ENCODE measurements at places on chromosomes 6 and 20.

GRCh38 chr20:53480913-53481312 lies 112.7 kb downstream of the ZNF217 start:
- no peak for DNase-seq

DNA sequence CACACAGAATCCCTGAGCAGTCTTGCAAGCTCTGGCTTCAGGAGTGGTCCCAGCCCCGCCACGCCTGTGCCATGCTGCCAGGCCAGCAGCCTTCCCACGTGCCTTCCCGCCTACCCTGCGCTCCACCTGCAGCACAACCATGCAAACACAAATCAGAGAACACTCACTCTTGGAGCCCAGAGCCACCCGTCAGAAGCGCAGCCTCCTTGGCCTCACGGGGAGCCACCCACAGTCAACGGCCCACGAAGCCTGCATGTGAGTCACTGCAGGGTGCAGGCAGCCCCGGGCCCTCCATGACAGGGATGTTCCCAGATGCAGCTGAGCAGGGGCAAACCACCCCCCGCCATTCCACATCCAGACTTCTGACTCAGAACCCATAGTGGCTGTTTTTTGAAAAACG lies 217.0 kb downstream of the DLL1 start:
- DNase-seq, result no peak

DNA sequence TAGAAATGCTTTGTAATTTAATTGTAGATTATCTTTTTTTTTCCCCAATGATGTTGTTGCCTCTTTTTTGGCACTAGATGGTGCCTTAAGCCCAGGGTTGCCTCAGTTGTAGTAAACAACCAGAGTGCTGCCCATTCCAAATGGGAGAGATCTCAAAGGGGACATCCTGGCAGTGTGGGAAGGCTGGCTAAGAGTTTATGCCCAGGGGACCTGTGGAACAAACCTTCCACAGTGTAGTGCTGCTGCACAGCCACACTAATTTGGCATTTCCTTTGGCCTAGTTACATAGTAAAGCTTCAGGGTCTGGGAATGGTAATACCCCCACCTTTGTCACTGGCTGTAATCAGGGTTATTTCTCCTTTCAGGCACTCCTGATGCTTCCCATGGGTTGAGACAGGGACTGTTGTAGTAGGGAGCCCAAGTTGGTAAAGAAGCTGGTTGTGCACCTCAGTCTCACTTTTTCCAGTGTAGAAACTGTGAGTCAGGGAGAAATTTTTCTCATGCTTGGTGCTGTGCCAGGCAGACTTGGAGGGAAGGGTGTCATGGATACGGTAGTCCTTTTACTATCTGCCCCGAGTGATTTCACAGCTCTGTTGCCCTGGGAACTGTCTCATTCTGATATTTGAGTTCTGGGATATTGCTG lies 177.8 kb upstream of the ECI2 start:
- DNase-seq, result no peak

- DNase-seq, result no peak
Observed at GRCh38 chr20:26218301-26218700, 521.6 kb upstream of the ZNF337 start.

- DNase-seq, result no peak
Observed at GRCh38 chr6:680251-680650, 12.7 kb downstream of the EXOC2 start.

- no peak for DNase-seq
Observed at GRCh38 chr6:19444481-19444880, 392.7 kb upstream of the ID4 start.

DNA sequence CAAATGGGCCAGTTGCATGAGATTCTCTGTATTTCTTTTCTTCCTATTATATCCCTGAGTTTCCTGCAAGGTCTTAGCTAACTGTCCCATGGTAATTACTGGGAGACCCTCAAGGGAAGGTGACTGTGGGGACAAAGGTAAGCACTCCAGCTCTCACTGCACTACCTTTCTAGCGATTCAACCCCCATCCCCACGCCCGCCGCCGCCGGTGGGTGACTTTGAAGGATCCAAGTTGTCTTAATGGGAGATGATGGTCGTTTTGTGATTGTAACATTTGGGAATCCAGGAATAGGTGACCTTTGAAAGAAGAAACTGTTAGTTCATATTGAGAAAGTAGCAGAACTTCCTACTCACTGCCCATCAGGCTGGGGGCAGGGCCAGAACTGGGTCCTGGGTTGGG lies 265.5 kb downstream of the LRFN2 start:
- DNase-seq, result no peak

GRCh38 chr6:99425647-99426450 lies 741 bp upstream of the PNISR start:
- DNase-seq, result peak; percentile 27
